Fibroblast of skin of right quadriceps (primary cell): ENCODE measurements at places on chromosomes 3 and 15.

DNA sequence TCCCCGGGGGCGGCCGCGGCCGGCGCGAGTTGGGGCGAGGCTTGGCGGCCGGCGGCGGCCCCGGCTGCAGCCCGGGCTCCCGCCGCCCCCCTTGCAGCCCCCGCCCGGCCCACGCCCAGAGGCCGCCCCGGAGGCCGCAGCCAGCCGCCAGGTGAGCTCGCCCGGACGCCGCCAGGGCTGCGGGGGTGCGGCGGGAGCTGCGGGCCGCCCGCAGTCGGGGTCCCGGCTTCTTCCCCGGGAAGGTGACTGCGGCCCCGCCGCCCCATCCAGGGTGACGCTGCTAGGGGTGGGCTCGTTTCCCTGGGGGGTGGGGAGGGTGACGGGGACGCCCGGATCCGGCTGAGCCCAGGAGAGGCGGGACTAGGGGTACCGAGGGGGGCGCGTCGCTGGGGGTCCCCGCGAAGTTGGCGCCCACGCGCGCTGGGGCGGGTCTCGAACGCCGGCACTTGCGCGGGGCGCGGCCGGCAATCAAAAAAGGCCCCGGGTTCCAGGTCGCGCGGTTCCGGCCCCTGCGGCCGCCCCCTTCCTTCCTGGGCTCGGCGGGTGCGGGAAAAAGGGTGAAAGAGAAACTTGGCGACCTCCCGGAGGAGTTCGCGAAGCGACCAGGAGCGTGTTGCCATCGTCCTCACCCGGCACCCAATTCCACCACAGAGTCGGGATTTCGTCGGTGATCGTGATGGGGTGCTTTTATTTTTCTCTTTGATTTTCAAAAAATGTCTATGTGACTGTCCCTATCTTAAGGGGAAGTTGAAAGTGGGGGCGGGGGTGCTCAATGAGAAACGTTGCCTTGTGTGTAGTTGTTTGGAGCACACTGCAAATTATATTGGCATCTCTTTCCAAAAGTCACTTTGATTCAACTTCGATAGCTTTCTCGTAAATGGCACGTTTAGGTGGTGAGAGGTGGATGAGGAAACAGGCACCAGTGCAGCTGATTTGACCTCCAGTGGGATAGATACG, 619 bp downstream of the ATXN7 start:
- peak; percentile 28 for DNase-seq

DNA sequence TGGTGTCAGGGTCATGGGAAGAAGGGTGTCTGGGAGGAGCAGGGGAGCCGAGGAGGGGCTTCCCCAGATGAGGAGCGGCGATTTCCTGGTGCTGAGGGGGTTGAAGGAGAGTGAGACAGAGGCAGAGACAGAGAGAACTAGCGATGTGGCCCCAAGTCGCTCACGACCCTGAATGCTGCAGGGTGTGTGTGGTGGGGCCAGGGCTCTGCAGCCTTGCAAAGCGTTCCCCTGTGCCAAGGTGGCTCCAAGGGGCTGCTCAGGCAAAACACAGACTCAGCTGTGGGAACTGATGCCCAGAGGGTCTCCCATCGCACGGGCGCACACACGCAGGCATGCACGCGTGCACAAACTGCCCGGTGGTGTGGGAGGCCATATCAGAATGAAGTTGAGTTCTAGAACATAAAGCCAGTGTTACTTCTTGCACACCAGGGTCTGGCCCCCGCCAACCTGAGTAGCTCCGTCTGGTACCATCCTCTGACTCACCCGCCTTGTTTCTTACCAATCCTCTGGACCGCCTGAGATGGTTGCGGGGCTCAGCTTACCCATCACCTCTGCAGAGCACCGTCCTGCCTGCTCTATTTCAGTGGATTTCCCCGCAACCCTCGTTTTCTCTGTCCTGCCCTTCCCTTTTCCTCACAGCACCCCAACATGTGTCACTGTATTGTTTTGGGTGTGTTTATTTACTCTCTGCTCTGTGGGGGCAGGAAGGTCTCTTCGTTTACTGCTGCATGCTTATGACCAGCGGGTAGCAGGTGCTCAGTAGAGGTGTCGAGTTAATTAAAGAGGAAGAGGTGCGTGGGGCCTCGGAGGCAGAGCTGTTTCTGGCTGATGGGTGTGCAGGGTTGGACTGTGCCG, 4.5 kb downstream of the MELTF start:
- no peak for DNase-seq

- DNase-seq = peak; percentile 25
Measured at GRCh38 chr3:28912120-28912885, 368.6 kb upstream of the RBMS3 start.

DNA sequence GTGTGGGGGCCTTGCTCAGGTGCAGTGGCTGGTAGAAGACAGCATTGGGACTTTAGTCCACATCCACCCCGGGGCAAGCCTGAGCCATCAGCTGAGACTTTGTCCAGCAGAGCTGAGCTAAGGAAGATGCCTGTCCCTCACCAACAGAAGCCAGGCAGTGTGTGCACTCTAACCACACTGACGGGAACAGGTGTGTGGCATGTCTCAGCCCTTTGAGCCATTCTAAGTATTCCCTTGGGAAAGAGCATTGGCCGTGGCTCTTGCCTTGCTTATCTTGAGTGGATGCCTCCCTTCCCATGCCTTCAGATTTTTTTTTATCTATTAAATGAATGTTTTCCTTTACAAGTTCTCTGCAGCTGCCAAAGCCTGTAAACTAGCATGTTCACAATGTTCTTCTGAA, 3.5 kb downstream of the GABRA5 start:
- DNase-seq = no peak

- DNase-seq = no peak
Measured at GRCh38 chr3:65846936-65847335, 191.8 kb downstream of the MAGI1 start.

GRCh38 chr15:55637086-55637485, 48.9 kb upstream of the PYGO1 start:
- DNase-seq = no peak

DNA sequence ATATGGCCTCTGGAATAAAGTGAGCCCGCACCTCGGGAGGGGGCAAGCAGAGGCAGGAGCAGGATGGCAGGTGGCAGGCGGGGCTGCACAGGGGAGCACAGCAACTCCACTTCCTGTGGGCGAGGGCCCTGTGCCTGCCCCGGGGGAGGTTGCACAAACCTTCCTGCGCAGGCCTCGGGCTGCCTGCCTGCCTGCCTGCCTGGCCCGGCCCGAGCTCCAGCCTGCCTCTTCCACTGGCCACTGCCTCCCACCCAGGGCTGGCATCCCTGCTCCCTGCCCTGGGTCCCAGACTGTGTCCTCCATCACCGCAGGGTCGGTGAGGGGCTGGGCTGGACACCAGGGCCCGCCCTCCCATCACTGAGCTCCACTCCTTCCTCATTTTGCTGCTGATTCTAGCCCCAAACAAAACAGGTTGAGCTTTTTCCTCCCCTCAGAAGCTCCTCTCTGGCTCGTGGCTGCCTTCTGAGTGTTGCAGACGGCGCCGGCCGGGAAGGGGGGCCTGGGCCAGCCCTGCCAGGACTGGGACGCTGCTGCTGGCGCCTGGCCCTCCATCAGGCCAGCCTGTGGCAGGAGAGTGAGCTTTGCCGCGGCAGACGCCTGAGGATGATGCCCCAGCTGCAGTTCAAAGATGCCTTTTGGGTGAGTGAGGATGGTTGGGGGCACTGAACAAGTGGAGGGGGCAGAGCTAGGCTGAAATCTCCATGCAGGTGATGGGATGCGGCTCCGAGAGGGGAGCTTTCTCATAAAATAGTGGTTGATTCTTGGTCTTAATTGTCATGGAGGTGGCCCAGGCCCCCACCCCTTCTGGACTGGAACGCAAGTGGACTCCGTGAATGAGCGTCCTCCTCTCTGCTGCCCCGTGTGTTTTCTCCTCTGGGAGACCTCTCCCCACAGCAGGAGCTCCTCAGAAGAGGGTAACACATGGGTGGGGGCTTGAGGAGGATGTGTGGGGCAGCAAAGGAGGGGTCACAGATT, at the start of gene PSTPIP1:
TSS of gene PSTPIP1 (plus strand) at position 156 of the 975 bp plus-strand sequence. CDS start at position 604, 448 bp downstream.
- DNase-seq = no peak

DNA sequence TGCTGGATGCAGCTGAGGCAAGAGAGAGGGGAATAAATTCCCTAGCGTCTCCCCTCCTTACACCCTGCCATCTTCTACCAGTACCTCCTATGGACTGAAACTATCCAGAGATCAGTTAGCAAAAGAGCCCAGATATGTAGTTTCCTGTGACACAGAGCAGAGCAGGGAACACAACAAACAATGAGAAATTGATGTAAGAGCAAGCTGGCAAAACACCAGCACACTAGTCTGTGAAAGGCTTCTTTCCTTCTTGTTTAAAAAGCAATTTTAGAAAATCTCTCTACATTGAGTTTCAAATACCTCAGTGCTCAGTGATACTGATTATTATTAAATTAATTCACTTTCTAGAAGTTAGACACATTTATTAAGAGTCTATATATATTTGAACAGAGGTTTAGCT, 215.6 kb upstream of the AZI2 start:
- no peak for DNase-seq

DNA sequence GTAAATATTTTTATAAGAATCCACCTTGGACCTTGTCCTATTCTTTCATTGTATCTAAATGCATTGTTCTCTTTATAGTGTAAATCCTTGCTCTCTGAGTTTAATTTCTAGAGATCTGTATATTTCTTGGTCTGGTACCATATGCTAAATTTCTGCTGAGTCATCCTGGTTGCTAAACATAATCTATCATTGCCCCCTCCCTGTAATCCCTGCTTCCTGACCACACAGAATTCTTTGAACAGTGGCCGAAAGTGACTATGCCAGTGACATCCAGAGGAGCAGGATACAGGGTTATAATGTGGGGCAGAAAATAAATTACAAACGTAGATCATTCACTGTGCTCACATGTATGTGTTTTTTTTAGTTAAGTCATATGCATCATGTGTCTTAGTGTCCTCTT, 143.1 kb downstream of the DIPK2A start:
- peak; percentile 28 for DNase-seq

GRCh38 chr3:127089486-127090145, 103.3 kb upstream of the PRR23E start:
- DNase-seq = peak; percentile 18

DNA sequence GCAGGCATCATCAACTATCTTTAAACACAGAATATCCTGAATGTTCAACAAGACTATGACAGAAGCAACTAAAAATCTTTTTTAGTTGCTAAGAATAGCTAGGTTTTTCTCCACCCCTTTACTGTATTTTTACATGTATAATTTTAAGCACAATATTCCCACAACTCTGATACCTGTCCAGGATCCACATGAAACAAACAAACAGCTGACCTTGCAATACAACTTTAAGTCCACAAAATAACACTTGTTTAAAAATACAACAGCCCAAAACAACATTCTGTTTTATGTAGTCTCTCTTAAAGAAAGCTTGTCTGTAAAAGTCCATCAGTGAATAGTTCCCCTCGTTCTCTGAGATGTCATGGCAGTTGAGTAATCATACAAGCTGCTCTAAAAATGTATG, 41.1 kb downstream of the IFT57 start:
- DNase-seq = no peak

GRCh38 chr3:189053322-189053721, 118.4 kb upstream of the TPRG1 start:
- no peak for DNase-seq

GRCh38 chr3:108001457-108001856, 89.4 kb downstream of the CD47 start:
- DNase-seq = no peak

DNA sequence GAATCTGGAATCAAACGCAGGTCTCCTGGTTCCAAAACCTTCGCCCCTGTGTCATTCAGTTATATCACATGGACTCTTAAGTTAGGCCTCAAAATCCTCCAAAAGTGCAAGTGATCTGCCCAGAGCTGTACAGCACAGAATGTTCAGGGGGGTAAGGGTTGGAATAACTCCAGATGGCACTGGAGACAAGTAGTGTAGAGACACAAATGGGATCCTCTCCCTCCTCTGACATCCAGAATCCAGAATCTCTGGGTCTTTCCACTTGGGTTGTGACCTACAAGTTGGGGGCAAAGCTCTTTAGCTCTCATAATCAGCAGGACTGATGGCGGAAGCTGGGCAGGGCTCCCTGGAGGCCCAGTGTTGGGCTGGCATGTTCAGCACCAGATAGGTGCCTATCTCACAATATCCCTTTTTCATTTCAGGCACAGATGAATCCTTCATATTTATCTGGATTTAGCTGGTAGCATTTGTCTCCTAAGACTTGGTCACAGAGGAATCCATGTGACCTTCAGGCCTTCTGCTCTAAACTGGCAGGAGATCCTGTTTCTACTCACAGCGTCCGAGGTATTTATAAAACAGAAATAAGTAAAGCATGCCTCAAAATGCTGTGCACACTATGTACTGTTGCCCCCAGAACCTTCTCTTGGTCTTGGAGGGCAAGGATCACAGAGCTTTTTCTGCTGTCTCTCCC, 15.4 kb downstream of the ABHD2 start:
- DNase-seq = no peak

GRCh38 chr15:49286649-49287404, 116.8 kb downstream of the GALK2 start:
- DNase-seq = no peak

DNA sequence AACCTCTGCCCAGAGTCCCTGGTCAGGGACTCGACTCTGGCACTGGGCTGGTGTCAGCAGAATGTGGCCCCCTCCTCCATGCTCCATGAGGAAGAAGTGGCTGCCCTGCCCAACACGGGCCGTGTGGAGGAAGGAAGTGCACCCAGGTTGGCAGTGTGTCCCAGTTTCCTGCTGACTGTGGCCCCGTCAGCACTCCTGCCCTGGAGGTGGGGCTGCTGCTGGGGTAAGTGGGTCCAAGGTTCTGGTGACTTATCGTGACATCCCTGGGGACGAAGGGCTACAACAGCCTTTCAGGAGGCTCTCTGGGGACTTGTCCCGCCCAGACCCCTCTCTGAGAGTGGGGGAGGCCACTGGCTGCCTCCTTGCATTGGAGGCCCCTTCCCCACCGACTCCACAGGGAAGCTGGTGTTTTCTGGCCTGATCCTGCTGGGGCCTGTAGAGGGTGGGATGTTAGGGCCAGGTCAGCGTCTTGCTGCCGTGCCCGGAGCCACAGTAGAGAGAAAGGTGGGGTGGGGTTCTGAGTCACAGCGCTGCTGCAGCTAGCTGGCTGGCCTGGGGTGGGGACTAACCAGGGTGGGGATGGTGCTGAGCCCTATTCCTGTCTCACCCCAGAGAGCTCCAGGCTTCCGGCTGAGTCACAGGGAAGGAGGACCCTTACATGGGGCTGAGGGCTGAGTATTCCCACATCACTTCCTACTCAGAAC, 10.5 kb downstream of the SEMA4B start:
- peak; percentile 74 for DNase-seq

GRCh38 chr3:36942638-36943248, 2.1 kb downstream of the TRANK1 start:
- no peak for DNase-seq

GRCh38 chr3:128787256-128788253, 61.6 kb downstream of the RAB7A start:
- DNase-seq = peak; percentile 18

GRCh38 chr3:55923207-55923606, 436.1 kb upstream of the WNT5A start:
- DNase-seq = no peak
